ENCODE measurements at places on chromosomes 4 and X.

DNA sequence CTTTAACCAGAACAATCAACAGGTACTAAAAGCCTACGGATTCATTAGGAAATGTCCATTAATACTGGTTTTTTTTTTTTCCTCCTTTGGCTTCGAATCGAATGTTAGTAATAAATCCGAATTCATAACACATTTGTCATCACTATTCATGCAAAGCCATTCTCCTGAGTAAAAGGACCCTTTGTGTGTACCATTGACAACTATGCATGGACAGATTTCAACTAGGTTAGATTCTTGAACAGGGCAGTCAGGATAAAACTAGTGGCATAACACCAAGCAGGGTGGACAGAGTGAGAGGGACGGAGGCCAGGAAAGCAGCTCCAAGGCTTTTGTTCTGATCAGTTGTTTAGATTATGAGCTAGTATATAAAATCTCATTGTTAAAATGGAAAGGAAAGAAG lies 1722.0 kb upstream of the TENM3 start:
- DNase-seq = no peak

- DNase-seq = no peak
These were observed 2.7 kb upstream of the LRCH2 start for GRCh38 chrX:115236560-115236959.

DNA sequence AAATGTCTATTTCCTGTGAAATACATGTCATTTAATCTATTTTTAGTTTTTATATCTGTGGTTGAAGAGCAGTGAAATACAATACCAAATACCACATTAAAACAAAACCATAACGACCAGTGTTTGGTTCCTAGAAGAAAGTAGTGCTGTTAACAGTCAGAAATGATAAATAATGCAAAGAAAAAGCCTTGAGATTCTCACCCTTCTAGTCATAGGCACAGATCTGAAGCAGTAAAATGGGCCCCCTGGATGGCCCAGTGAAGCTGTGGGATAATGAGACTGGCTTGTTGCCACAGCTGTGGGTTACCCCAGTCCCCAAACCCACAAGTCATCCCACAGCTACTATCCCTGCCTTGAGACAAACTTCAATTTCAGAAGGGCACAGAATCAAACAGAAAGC lies 137.3 kb upstream of the RPL34 start:
- no peak for DNase-seq

DNA sequence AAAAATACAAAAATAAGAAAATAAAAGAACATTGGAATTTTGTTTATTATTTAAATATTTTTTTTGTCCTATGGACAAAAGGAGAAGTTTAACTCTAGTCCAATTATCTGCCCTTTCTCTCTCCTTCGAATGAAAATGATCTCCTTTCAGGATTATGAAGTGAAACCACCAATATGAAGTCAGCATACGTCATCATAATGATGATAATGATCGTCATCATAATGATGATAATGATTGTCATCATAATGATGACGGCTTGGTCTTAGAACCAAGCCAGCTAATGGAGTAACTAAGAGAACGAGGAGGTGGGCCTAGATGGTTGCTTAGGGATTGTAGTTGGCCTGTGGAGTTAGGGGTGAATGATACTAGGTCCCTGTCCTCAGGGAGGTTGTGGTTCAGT lies 21.9 kb upstream of the LINC00632 start:
- no peak for DNase-seq

DNA sequence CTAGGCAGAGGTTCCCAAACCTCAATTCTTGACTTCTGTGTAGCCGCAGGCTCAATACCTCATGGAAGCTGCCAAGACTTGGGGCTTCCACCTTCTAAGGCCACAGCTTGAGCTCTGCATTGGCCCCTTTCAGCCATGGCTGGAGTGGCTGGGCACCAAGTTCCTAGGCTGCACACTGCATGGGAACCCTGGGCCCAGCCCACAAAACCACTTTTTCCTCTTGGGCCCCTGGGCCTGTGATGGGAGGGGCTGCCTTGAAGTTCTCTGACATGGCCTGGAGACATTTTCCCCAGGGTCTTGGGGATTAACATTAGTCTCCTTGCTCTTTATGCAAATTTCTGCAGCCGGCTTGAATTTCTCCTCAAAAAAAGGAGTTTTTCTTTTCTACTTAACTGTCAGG lies 14.0 kb upstream of the LOC101059915 start:
- no peak for DNase-seq

DNA sequence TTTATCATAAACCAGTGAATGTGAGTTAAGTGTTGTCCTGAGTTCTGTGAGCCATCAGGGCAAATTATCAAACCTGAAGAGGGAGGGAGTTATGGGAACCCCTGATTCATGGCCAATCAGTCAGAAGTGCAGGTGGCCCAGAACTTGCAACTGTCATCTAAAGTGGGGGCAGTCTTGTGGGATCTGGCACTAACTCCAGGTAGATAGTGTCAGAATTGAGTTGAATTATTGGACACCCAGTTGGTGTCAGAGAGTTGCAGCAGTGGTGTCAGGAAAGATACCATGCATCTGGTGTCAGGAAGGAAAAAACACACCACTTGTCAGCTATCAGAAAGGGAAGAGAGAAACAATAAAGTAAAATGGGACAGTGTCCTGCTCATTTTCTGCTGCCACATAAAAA lies 8.4 kb downstream of the CORIN start:
- no peak for DNase-seq

DNA sequence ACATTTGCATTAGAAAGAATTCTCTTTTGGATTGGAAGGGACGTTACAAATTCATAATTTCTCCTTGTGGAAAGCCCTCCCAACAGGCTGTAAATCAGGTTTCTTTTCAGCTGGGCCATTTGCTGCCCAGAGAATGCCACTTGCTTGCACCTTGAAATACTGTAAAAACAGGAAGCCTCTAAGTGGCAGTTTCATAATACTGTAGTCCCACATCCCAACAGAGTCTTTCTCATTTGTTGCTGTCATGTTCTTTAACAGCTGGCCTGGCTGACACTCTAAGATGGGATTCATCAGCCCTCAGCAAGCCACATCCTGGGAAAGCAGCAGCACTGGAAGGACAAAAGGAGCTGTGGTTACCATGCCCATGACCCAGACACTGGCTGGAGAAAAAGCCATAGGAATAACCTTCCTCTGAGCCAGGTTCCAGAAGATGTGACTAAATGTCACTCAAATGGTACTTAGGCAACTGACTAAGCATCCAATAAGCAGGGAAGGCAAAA lies 221.9 kb upstream of the MBNL3 start:
- DNase-seq = no peak

DNA sequence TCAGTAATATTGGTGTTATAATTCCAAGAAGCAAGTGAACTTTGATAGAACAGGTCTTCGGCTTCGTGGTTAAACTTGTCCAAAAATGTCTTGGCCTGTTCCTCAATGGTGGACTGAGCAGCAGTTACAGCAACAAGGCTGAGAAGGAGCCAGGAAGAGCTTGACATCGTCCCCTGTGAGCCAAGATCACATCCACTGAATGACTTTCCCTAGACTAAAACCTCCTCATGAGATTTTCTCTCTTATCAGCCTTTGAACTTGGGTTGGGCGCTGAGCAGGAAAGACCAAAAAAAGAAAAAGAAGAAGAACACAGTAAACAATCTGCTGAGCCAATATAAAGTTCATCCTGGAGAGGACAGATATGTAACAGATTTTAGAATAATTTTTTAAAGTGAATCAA lies at the start of gene ACE2:
Gene ACE2, minus strand, starts transcription at position 216 of the 400 bp plus-strand sequence. Its CDS starts 49 bp downstream, at position 167.
- no peak for DNase-seq

GRCh38 chr4:83267121-83267829 lies 17.3 kb downstream of the COQ2 start:
- no peak for DNase-seq

- no peak for DNase-seq
These were observed 42.5 kb downstream of the MAMLD1 start for GRCh38 chrX:150405576-150405975.

- no peak for DNase-seq
These were observed 22.5 kb upstream of the GPR34 start for GRCh38 chrX:41666251-41666650.

- DNase-seq = no peak
These were observed 38.3 kb downstream of the DCTD start for GRCh38 chr4:182878633-182879495.

Data from stimulated activated CD8-positive, alpha-beta memory T cell treated with anti-CD3 and anti-CD28 coated beads, Interleukin-7, amount 100 ng/mL, for 1 hour (primary cell).